HuH-7 (cell line): ENCODE measurements at places on chromosomes 4 and X.

- DNase-seq, result no peak
Measured at GRCh38 chrX:63418211-63418610, 67.1 kb upstream of the SPIN4 start.

DNA sequence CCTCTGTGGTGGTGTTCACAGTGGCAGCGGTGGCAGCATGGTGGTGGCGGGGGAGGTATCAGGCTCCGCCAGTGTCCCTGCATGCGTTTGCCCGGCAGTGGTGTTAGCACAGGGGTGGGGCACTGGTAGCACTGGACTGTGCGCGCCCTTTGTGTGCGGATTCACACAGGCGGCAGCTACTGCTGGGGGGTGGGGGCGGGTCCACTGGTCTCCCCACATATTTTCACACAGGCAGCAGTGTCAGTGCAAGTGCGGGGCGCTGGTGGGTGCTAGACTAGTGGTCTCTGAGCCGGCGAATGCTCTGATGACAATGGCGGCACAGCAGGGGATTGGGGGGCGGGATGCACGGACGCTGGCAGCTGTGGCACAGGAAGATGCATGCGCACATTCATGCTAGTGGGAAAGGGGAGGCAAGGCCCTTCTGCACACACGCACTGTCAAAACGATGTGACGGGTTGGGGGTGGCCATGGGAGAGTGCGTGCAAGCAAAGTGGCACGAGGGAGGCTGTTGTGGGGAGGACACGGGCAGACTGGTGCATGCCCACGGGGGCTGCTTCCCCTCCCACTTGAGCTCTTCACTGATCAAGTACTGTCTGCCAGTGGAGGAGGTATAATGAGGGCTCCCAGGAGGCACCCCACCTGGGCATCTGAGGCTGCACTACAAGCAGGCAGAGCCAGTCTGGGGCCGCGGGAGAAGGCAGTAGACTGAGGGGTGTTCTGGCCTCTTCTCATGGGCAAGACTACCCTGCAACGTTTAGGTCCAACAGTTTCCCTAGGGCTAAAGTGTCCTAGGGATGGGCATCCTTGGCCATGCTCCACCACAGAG is 53.0 kb downstream of the POF1B start:
- DNase-seq, result no peak

DNA sequence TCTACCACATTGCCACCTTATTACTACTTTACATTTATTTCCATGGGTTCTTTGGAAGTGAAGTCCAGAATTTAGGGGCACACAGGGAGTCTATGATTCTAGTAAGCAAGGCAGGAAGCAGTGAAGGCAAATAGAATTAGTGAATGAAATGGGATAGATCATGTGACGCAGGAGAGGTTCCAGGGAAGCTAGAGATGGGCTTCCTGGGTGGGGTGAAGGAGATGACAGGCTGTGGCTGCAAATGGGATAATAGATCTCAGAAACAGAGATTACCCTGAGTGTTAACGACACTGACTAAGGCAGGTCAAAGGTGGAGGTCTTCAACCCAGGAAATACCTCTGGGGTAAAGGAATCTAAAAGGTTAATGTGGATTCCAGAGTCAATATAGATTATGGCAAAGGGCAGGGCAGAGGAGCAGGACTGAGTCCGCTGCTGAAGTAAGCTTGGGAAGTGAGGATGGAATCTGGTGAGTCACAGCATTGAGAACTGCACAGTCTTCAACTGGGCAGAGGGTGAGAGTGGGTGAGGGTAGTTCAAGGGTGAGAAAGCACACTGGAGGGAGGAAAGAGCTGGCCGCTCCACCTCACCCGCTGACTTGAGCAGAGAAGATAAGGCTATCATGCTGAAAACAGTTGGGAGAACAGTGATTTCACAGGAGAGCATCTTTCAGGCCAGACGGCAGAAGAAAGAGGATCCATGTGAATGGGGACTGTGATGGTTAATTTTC is 70.8 kb downstream of the ANXA3 start:
- no peak for DNase-seq

DNA sequence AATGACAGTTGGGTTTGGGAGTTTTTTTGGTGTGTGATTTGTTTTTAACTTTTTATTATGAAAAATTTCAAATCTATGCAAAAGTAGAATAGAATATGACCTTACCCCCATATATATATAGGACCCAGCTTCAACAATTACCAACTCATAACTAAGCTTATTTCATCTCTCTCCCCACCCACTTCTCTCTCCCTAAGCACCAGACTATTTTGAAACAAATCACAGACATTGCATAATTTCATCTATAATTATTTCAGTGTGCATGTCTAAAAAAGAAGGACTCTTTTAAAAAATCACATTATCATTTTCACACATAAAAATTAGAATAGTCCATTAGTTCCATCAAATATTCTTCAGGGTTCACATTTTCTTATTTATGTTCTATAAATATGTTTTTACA is 28.3 kb upstream of the NKX6-1 start:
- no peak for DNase-seq

- peak; percentile 3 for DNase-seq
Measured at GRCh38 chr4:45442466-45442865, 681.4 kb downstream of the GABRG1 start.

DNA sequence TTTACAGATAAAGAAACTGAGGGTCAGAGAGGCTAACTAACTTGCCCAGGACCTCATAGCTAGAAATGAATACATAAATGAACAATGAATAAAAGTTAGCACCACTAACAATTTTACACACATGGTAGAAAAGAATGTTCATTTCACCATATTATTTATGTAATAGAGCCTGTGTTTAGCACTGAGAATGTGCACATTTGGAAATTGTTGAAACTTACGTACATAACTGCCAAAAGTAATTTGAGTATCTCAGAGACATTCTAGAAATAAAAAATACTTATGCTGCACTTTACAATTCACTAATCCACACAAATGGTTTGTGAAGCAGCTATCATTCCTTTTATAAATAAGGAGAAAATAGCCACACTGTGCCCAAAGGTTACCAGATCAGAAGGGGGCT is 9.9 kb downstream of the CASK start:
- no peak for DNase-seq

DNA sequence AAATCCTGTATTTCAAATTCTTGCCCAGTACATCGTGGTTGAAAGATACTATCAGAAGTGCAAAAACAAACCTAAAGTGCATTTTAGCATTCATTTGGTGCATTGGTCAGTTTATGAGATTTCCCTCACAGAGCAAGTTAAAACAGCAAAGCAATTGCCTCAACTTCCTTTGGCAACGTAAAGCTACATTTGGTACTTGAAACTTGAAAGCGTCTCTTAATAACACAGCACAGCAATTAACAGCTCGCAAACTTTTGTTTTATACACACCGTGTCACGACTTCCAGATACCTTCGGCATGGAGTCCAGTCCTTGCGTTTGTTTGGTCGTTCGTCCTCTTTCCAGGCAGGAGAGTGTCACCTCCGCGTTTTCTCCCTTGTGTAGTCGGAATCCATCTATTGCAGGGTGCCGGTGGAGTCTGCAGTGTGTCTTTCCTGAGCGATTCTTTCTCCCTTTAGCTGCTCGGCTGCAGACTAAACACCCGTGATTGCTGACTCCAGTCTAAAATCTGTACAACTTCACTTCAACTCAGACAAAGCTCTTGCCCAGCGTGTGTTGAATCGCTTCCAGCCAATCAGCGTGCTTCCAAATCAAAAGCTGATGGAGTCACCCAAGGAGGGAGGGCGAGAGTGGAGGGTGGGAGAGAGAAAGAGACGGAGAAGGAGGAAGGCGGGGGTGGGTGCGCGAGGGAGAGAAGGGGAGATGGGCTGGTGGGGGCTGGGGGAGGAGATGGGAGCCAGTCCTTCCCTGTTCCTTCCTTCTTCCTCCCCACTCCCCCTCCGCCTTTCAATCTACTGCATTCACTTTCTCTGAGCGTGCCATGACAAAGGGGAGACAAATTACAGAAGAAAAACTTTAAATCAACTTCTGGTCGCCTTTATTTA is at the start of gene PCDH18:
PCDH18 (minus strand) TSS at position 509 of the 883 bp plus-strand sequence; CDS start at position 103, 406 bp downstream.
- no peak for DNase-seq

DNA sequence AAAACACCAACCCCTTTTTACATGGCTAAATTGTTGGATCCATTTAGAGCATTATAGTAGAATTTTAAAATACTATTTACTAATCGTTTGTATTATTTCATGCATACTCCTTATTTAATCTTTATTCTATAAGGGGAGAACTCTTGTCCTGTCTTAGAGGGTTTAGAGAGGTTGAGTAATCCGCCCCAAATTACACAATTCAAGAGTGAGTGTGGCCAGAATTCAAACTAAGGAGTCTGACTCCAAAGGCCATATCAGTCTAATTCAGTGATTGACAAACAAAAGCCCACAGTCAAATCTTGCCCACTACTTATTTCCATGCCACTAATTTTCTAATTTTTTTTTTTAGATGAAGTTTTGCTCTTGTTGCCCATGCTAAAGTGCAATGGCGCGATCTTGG is 33.7 kb upstream of the NEIL3 start:
- no peak for DNase-seq
